ENCODE measurements at places on chromosomes 1 and 21.

DNA sequence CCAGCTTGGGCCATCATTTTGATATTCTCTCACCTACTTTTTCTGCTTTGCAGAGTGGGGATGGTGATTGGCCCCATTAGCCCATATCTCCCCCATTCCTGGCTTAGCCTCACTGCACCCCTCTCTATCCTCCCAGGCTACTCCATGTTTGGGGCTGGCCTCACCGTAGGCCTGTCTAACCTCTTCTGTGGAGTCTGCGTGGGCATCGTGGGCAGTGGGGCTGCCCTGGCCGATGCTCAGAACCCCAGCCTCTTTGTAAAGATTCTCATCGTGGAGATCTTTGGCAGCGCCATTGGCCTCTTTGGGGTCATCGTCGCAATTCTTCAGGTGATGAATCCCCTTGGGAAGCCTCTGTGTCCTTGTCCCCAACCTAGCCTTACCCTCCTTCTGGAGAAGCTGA is 2.1 kb upstream of the B4GALT2 start:
- no peak for DNase-seq

DNA sequence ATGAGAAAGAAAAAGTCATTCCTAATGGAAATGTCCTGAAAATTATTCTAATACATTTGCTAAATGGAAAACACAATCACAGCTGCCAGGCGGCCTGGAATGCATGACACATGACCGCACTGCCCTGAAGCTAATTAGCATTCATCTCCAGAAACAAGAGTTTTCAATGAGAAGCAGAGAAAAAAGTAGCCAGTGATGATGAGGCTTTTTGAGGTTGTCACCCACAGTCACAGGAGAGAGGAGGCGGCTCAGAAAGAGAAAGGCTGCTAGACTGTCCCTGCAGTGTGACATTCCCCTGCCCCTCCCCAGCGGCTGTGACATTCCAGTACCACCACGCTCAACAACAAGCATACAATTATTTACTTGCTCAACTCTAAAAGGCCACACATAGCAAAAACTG is 122.9 kb upstream of the KRTAP19-8 start:
- no peak for DNase-seq

DNA sequence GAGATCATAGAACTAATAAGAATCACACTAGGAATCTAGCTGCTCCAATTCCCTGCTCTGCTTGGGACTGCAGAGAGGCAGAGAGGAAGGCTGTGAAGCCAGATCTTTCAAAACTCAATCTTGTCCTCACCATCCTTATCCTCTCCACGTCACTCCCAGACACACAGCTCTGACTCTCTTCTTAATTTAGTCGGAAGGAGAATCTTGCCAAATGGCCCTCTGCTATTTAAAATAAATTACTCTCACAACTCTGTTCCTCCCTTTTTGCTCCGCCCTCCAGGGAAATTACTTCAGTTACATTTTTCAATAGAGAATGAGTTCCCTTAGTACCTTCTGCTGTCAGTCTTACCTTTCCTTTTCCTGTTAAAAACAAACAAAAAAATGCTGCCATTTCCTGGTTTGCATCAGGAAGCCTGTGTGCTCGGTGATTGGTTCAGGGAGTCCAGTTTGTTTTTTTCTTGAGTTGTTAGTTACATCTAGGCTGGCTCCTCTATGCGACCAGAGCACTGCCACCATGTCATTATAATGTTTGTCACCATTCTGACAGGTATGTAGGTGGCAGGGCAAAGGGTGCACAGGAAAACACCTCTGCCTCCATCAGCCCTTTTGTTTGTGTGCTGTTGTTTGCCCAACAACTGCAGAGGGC is 80.1 kb downstream of the FCRL5 start:
- DNase-seq = no peak

DNA sequence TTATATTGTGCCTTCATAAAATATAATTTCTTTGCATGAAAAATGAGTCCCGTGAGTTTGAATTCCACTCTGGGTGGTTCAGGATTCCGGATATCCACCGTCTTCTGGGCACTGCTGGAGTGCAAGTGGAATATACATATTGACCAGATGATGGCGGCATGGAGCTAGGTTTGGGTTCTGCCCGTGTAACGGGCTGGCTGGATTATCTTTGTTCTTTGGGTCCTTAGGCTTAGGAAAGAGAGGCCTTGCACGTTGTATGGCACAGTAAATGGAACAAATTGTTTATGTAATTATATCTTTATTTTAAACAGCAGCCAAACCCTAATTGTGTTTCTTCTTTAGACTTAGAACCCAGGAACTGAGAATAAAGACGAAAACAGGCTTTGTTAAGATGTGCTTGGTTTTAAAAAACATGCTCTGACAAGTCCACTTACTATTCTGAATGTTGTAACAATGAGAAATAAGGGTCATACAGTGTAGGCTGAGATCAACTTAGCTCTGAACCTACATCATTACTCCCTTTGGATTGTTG is 13.5 kb upstream of the ACBD6 start:
- peak; percentile 84 for DNase-seq

DNA sequence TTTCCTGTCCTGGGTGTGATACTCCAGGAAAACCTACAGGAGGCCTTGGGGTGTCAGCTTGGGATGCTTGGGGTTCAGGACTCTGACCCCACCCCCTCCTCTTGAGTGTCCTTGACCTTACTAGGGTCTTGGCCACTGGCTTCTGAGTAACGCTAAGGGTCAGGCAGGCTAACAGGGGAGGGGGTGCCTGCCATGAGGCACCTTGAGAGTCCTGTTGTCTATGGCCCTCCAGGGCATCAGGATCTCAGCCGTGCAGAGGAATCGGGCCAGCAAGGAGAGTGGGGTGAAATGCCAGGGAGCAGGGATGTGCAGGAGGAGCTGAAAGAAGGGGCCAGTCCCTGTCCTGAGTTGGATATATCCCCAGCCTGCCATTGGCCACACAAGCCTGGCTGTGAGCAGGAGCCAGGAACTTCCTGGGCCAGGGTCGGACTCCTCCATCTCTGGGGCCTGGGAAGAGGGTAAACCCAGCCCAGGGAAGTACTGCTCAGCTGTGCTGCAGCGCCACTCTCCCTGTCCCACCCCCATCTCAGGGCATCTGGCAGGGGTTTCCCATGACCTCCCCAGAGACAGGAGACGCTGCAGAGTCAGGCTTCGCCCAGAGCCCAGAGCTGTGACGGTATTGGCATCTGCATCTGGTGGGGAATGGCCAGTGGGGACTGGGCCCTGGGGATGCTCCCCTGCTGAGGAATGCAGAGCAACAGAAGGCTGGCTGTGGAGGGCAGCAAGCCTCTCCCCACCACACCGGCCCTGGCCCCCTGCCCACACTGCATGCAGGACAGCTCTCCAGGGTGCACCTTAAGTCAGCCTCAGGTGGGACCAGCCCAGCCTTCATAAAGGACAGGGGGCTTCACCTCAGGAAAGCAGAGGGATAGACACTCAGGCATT is 6.3 kb downstream of the KIF21B start:
- DNase-seq = peak; percentile 85

GRCh38 chr1:224245188-224245587 is 62.1 kb downstream of the DEGS1 start:
- DNase-seq = no peak

DNA sequence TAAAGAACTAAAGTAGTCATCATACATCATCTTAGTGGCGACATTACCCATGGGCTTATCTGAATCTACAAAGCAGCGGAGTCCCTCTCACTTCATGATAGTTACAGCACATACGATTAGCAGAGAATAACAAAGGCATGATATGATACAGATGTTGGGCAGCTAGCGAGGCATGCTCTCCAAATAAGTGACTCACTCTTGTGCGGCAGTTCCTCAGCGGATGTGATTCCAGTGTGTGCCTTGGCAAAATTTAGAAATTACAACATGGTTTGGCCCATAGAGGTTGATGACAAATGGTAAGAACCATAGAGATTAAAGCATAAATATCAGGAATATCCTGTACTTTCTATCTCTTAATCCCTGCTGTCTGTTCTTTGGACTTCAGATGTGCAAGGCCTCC is 48.1 kb upstream of the PAXBP1 start:
- DNase-seq = no peak

DNA sequence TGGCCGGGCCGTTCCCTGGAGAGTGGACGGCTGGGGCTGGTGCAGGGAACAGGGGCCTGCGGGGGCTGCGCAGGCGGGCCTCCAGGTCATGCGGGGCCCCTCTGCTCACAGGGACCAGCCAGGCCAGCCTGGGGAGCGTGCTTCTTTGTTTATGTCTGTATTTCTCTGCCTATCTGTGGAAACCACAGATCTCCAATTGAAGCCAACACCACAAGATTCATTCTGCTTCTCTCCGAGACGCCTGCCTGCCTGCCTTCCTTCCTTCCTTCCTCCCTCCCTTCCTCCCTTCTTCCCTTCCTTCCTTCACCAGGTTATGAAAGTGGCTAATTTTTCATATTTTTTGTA is 39.9 kb upstream of the HMGN1 start:
- no peak for DNase-seq

DNA sequence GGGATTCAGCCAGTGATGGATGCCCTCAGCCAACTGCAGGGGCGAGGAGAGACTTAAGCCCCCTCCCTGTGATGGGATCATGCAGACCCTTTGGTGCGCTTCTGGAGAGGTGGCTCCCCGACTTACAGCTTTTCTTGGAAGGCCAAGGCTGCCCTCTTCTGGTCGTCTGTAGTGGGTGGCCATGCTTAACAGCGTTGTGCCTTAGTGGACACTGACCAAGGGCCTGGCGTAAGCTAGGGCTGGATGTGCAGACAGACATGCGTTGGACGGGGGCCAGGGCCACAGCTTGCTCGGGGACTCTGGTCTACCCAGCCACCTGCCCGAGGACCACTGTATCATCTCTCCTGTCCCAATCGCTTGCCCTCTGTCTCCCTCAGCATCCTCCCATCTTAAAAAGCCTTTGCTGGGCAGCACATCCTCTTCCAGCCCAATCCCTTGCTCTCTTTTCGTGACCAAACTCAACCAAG is 5.5 kb downstream of the AZIN2 start:
- DNase-seq = peak; percentile 85

DNA sequence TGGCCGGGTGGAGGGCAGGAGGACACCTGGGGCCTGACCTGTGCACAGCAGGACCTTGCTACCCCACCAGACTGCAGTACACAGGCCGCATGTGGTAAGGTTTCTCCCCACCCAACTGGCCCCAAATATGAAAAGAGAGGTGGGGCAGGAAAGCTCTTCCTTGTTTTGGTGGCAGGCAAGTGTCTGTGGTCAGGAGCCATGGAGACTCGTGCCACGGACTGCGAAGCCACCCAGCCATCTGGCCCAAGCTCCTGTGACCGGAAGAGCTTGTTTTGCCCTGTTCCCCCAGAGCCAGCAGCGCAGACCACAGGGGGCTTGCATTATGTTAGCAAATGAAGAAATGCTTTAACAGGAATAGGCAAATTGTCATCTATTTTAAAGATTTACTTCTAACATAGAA is 54.9 kb downstream of the OLIG1 start:
- DNase-seq = no peak

GRCh38 chr21:44763050-44763378 is 38.6 kb downstream of the UBE2G2 start:
- no peak for DNase-seq

DNA sequence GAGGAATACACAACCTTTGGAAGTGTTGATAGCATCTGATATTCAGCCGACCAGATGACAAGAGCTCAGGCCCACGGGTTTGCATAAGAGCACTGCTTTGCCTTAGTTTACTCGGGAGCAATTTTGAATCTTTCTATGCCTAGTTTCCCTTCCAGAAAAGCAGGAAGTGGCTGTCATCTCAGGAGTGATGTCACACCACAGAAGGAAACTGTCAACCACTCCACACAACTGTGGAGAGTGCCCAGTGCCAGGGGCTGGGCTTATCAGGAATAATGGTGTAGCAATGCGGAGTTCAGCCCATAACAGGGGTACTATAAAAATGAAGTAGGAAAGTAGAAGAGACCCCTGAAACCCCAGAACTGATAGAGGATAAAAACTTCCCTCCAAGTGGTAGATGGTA is 28.4 kb downstream of the NTPCR start:
- DNase-seq = no peak
